Brain (organoid and tissue), 16 donors: ENCODE measurements at places on chromosomes 13 and 19.

DNA sequence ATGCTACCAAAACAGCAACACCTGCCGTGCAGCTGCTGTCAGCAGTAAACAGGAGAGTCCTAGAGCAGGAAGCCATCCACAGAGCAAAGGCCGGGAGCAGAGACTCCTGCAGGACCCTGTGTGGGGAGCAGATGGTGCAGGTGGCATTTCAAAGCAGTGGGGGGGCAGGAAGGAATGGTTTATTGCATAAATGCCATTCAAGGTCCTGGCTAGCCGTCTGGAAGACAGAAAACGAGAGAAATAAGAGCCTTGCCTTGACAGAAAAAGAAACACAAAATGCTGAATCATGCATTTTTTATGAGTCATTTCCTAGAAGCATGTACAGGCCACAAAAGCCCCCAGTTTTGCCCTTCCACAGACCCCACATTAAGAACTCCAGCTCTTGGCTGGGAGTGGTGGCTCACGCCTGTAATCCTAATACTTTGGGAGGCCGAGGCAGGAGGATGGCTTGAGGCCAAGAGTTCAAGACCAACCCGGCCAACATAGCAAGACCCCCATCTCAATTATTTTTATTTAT lies 5.4 kb downstream of the RSPH6A start:
- no peak for DNase-seq

GRCh38 chr13:114072421-114072820 lies 60.0 kb downstream of the RASA3 start:
- DNase-seq = no peak

DNA sequence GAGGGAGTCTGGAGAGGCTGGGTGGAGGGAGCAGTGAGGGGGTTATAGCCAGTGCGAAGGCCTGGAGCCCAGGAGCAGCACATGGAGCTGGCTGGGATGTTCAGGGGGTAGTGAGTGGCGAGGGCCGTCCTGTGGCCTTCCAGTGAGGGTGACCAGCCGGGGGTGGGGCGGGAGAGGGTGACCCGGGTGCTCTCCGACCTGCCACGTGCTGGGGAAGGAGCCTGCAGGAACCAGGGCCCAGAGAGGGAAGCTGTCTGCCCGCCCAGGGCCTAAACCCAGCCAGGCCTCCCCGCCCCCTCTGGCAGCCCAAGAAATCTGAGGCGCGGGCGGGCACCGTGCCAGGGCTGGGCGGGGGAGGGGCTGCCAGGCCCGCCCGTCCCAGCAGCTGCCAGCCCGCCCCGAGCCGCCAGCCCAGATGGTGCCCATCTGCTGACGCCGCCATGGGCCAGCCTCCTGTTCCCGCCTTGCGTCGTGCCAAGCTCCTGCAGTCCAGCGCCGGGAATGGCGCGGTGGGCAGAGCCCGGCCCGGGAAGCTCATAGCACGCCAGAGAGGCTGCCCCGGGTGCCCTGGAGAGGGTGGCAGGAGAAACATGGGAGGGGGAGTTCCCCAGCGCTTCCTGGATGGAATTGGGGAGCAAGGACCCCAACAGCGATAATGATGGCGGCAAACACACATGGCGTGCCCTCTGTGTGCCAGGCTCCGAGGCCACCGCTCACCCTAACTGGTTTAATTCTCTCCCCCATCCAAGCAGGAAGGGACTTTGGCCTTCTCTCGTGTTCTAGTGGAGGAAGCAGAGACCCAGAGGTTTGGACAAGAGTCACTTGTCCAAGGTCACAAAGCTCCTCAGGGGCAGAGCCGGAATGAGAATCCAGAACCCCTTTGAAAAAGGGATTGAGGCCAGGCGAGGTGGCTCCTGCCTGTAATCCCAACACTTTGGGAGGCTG lies 21.5 kb downstream of the NFIC start:
- peak; percentile 90 for DNase-seq

DNA sequence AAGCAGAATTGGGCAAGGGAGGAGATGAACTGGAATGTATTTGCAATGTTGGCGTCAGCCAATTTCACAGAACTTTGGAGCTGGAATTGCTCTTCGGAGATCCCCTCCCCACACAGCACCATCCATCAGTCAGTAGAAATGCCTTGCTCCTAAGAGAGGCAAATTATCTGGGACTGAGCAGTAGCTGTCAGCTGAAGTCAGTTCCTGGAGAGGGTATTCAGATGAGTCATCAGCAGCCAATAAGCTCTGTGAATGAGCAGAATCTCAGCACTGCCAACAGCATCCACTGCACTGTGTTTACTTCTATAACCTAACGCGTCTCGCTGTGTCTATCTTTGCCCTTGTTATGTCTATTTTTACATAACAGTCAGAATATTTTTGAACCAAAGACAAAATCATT lies 213.7 kb downstream of the SLITRK5 start:
- DNase-seq = peak; percentile 89

GRCh38 chr19:51546650-51547396 lies 15.4 kb upstream of the SIGLEC6 start:
- no peak for DNase-seq

GRCh38 chr13:102580552-102581169 lies 16.1 kb upstream of the TPP2 start:
- DNase-seq = peak; percentile 88

GRCh38 chr13:91311491-91311890 lies 36.0 kb upstream of the MIR17HG start:
- no peak for DNase-seq

- DNase-seq = no peak
These were observed 211.7 kb downstream of the LIG4 start for GRCh38 chr13:108003626-108004025.

DNA sequence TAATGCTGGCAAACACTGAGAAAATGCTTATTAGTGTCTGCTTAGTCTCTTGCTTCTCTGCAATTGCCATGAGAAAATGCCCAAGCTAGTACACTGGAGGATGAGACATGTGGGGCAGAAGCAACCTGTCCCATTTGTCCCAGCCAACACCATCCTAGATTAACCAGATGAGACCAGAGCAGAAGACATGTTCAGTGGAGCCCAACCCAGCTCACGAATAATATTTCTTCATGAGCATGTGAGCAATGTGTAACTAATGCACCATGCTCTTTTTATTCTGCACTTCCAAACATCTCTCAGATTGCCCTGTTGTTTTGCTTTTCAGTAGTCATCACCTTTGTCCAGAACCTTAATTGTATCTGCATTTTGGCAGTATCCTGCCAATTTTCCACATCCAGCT lies 21.4 kb downstream of the KL start:
- DNase-seq = no peak

- no peak for DNase-seq
These were observed 31.5 kb upstream of the SLC15A1 start for GRCh38 chr13:98783856-98784478.

DNA sequence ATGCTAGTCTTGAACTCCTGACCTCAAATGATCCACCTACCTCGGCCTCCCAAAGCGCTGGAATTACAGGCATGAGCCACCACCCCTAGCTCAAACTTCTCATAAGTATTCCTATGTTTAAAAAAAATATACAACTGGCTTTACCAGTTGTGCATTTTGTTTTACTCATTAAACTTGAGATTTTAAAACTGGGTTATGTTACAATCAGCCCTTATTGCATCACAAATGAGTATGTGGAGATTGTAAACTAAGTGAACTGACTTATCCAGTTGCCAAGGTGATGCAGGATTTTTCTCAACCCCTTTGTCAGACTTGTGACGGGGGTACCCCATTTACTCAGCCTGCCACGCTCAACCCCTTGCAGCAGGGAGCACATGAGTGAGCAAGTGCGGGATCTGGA lies 14.4 kb upstream of the GTF2F2 start:
- no peak for DNase-seq

- DNase-seq = no peak
These were observed 92.7 kb downstream of the SUCLA2 start for GRCh38 chr13:47908197-47908902.

GRCh38 chr13:33153421-33154404 lies 131.8 kb downstream of the STARD13 start:
- no peak for DNase-seq

DNA sequence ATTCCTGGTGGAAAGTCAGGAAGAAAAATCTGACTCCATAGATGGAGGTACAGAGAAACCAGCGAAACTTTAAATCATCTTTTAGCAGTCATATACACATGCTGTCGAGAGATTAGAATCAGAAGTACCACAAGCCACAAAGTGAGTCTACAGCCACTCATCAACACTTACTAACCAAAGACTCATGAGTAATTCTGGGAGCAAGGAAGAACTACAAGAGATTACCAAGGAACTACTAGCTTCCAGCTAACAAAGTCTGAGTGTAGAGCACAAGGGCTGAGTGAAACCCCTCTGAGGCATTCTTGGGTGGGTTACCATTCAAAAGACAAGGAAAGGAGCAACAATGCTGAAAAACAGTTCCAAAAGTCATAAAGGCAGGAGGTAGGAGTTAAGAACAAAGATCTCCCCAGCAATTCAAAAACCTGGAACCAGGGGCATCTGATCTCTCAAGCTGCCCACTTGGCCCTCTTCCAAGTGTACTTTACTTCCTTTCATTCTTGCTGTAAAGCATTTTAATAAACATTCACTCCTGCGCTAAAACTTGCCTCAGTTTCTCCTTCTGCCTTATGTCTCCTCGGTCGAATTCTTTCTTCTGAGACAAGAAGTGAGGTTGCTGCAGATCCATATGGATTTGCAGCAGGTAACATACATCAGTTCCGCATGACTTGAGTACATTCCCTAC lies 13.0 kb downstream of the RBM26 start:
- DNase-seq = no peak

- peak; percentile 44 for DNase-seq
These were observed 11.5 kb upstream of the CYP4F3 start for GRCh38 chr19:15629003-15629880.

- no peak for DNase-seq
These were observed 523.2 kb upstream of the HTR2A start for GRCh38 chr13:47420020-47420419.

GRCh38 chr19:52520013-52520412 lies 7.5 kb upstream of the ZNF808 start:
- no peak for DNase-seq

DNA sequence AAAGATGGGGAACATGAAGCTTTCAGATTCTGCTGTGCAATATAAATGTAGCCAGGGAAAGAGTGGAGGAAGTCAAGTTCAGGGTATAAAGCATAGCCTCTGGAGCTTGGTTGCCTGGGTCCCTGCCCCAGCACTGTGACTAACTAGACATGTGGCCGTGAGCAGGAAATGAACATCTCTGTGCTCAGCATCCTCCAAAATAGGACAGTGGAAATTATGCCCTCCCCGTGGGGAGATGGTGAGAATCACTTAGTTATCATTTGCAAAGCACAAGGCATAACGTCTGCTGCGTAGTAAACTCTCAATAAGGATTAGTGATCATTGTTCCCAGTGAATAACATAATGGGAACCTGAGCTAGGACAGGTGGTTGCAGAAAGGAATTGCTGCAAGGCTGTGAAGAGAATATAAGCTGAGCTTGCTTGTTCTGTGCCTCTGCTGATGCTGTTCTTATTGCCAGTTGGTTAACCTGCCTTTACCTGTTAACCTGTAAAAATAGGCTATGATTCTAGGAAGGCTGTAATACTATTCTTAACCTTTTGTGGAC lies 441.0 kb downstream of the COG6 start:
- DNase-seq = peak; percentile 8

DNA sequence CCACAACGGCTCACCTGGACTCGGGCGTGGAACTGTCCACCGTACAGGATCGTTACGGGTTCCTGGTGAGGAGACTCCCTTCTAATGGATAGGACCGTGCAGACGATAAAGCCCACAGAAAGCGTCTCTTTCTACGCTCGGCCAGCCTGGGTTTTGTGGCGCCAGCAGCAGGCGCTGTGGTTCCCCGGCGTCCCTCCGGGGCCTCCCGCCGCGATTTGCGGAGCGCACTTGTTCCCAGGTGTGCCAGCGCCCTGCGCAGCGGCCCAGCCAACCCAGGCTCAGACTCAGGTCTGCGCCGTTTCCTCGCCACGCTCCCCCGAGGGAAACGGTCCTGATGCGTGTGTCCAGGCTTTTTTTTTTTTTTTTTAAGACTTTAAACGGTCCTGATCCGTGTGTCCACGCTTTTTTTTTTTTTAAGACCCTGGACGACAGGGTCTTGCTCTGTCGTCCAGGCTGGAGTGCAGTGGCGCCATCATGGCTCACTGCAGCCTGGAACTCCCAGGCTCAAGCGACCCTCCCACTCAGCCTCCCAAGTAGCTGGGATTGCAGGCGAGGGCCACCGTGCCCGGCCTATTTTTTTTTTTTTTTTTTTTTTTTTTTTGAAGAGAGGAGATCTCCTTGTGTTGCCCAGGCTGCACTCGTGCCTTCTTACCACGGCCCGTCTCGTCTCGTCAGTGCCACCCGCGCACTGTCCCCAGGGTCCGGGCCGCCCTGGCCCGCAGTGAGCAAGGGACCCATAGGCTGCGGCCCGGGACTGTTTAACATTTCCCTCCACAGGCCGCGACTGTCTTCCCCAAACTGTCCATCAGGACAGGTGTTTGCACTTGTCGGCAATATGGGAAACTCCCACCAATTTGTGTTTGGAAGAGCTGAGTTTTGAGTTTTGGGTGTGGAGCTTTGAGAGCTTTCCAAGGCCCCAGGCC lies 23.8 kb downstream of the GJA3 start:
- DNase-seq = no peak

GRCh38 chr13:94079876-94080275 lies 399.6 kb downstream of the DCT start:
- DNase-seq = no peak

GRCh38 chr13:93955904-93956303 lies 523.6 kb downstream of the DCT start:
- DNase-seq = no peak

GRCh38 chr19:1953037-1953436 lies 12.1 kb downstream of the CSNK1G2 start:
- DNase-seq = no peak

DNA sequence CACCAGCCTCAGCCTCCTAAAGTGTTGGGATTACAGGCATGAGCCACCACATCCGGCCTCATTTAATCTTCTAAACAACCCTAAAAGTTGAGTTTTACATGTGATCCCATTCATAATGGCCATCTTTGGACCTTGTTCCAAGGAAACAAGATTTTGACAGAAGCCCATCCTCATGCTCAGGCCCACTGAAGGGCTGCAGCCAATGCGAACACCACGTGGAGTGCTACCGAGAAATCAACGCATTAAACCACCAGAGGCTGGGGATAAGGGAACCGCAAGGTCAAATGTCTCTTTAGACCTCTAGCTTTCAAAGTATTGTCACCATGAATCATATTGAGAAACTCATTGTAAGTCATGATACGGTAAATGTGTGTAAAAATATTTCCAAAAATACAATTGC lies 49.4 kb upstream of the DOCK9 start:
- no peak for DNase-seq

- no peak for DNase-seq
These were observed 8.0 kb downstream of the CYP4F8 start for GRCh38 chr19:15622991-15623390.

GRCh38 chr13:112445411-112446271 lies 69.5 kb downstream of the SPACA7 start:
- no peak for DNase-seq

DNA sequence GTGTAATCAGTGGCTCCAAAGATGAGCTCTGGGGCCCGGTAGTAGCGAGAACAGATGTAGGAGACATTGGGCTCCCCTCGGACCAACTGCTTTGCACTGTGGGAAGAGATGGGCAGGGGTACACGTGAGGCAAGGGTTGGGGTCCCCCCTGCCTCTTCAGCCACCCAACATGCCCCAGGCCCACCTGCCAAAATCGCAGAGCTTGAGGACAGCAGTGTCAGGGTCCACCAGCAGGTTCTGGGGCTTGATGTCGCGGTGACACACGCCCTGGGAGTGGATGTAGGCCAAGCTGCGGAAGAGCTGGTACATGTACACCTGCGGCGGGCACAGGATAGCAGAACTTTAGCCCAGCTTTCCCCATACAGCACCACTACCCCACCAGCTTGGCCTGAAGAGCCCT lies 8.0 kb downstream of the GSK3A start:
- no peak for DNase-seq

GRCh38 chr19:40200341-40201099 lies 9.3 kb downstream of the MAP3K10 start:
- DNase-seq = no peak
